Activated gamma-delta T cell (primary cell): ENCODE measurements at places on chromosomes 1 and 21.
A peak's percentile ranks its signal among the peaks of the same experiment; 100 is the strongest.

DNA sequence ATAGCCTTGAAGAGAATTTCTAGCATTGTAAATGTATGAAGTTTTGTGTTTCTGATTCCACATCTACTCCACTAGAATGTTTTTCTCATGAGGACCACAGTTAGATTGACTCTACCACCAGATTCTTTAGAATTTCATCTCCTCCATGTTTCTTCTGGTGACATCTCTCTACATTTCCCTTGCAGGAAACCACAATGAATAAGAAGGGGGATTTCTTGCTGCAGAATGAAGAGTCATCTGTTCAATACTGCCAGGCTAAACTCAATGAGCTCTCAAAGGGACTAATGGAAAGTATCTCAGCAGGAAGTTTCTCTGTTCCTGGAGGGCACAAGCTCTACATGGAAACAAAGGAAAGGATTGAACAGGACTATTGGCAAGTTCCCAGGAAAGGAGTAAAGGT, 18.6 kb downstream of the GBP6 start:
- no peak for DNase-seq

- DNase-seq: no peak
Measured at GRCh38 chr1:228275179-228275429, 67.3 kb downstream of the OBSCN start.

- DNase-seq: no peak
Measured at GRCh38 chr1:229972600-229973296, 94.3 kb upstream of the GALNT2 start.

GRCh38 chr1:111747282-111747734, 8.1 kb upstream of the INKA2 start:
- DNase-seq: no peak

- DNase-seq: no peak
Measured at GRCh38 chr1:193309936-193310475, 123.6 kb upstream of the B3GALT2 start.

DNA sequence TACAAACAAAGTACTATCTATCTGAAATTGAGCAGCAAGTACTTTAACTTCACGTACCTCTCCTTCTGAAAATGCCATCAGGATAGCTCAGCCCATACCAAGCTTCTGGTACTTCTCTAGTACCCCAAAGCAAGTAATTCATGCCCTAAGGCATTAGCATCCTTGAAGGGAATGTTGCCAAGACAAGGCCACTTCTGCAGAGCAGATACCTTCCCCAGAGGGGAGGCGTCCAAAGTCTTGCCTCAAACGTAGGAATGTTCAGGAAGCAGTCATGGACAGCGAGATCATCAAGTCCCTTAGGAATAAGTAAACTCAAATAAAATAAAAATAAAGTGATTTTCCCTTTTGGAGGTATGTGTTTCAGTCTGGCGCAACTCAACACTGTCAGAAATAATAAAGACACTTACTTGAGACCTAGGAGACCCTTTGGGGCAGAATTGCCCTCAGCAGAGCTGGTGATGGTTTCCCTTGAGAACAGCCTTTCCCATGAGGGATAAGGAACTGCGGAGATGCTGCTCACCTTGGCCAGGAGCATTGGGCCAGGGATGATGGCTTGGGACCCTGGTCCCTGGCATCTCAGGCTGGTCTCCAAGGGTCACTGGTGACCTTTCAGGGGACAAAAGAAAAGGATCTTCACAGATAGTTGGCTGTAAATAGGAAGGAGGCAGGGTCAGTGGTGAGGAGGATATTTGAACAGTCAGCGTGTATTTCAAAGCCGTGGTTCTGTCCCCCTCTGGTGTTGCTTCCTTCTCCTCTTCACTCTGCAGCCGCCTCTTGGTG, 522.9 kb downstream of the KIF26B start:
- DNase-seq: no peak

DNA sequence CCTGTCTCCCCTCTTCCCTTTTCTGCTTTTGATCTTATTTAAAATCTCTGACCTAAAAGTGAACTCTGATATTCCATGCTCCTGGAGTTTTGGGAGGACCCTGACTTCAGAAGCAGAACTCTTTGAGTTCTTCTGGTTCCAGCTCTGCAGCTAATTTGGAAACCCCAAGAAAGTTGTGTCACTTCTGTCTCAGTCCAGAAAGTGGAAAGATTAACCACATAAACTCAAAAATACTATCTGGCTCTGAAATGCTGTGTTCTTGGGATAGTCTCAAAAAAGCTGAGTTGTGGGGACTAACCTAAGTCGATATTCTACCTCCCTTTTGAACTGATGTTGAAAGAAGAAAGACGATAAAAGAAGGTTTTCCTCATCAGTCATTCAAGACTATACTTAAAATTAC, 59.8 kb downstream of the ITPKB start:
- no peak for DNase-seq

DNA sequence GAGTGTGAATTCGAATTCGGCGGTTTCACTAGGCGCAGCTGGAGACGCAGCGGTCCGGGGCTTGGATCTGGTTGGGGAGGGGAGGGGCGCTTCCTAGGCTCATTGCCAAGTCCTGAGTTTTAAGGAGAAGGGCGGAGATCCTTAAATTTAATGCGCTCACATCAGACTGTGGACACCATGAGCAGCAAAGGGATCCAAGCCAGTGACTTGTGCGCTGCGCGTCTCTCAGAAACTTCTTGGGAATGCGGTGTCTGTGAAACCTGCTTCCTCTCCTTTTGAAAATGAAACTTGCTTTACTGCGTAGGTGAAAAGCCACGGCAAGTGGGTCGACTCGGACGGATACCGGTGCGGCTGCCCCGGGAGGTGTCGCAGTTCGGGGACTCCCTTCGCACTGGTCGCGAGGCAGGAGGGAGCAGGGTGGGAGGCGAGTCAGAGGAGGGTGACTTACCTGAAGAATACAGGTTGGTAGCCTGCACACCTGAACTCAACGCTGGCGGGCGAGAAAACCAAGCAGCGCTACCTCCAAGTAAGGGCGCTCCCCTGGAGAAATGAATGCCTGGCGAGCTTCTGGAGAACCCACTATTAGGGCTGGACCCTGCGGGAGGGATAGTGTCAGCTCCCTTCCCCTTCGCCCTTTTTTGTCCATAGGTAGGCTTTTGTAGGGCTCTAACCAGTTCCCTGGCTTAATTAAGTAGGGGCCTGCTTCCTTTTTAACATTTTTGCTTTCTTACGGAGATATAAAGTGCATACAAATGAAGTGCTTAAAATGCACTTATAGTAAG, 992 bp downstream of the TENT5C start:
- DNase-seq: peak; percentile 48

- DNase-seq: no peak
Measured at GRCh38 chr1:238672262-238672661, 714.1 kb upstream of the CHRM3 start.
